ENCODE measurements at places on chromosomes 7 and 10.

GRCh38 chr10:31583293-31583692 lies 264.3 kb downstream of the ZEB1 start:
- DNase-seq, result no peak

- DNase-seq, result peak; percentile 34
Measured at GRCh38 chr10:19819419-19820033, 3.3 kb downstream of the PLXDC2 start.

GRCh38 chr7:112908086-112908485 lies 117.9 kb upstream of the TMEM168 start:
- no peak for DNase-seq

DNA sequence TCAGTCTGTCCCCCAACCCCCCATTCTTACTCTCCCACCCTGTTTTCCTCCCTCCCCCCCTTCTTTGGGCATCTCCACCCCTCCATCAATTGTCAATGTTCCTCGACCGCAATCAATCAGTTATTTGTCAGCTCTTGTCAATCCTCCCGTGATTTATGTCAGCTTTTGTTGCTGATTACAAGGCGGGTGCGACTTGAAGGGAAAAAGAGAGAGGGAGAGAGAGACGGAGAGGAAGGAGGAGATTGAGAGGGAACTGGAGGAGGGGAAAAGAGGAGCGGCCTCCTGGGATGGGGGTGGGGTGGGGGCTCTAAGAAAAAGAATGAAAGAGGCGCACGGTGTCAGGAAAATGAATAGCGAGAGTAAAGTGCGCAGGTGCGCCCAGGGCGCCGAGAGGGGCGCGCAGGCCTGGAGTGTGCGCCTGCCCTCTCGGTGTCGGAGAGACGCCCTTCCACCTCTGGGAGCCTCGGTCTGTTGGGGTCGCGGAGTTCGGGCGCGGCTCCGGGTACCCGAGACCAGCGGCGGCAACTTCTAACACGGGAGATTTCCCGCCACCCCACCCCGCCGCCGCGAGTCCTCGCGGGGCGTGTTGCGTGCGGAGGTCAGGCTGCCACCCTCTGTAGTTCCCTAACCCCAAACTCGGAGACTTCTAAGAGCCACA lies 1.1 kb upstream of the ZNF503 start:
- DNase-seq, result no peak

GRCh38 chr7:82542665-82543064 lies 99.1 kb upstream of the CACNA2D1 start:
- DNase-seq, result peak; percentile 55

- no peak for DNase-seq
Measured at GRCh38 chr10:93601146-93601773, at the start of gene RBP4. Gene RBP4, minus strand, starts transcription at chr10:93601235. Its CDS starts 207 bp downstream, at chr10:93601028.

GRCh38 chr10:784403-785088 lies 95.1 kb upstream of the DIP2C start:
- DNase-seq, result peak; percentile 20

DNA sequence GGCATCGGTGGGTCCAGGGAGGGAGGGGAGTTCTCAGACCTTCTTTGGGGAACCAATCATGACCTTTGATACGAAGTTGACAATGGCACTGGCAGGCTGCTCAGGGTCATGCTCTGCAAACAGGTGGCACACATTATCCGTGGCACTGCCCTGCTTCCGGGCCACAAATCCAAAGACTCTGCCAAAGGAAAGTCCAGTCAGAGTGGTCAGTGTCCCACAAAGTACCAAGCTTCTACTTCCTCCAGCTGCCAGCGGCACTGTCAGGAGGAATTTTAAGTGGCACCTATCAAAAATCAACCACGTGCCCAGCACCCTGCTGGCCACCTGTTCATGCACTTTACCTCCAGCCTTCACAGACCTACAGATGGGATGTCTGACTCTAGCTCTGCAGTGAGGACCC lies 303.9 kb downstream of the TNS3 start:
- no peak for DNase-seq

DNA sequence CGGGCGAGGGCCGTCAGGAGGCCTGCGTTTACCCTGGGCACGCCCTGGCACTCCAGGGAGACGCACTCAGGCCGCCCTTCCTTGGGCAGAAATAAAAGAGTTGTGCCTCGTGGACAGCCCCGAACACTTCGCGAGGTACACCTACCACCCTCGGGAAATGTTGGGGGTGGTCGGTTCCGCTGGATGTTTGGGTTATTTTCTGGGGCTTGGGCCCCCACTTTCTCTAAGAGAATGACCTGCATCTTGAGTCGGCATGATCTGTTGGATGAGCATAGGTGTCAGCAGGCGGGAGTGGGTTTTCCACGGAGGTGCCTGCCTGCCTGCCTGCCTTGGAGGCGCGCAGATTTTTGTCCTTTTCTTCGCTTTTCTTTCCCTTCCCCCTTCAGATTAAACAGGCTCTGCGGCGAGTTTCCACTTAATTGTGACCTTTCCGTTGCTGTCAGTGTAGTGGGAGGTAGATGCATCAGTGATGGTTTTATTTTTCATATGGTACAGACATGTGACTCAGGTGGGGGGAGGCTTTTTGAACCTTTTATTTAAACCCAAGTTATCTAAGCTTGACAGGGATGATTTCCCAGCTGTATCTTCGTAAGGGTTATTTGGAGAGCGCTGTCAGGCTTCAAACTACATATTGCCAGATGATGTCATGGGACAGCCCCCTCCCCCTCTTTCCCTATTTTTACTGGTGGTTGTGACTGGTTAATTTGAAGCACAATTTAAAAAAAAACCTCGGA lies 661 bp downstream of the HECTD2 start:
- DNase-seq, result no peak

- peak; percentile 37 for DNase-seq
Measured at GRCh38 chr7:98357751-98358161, 43.1 kb downstream of the BAIAP2L1 start.

DNA sequence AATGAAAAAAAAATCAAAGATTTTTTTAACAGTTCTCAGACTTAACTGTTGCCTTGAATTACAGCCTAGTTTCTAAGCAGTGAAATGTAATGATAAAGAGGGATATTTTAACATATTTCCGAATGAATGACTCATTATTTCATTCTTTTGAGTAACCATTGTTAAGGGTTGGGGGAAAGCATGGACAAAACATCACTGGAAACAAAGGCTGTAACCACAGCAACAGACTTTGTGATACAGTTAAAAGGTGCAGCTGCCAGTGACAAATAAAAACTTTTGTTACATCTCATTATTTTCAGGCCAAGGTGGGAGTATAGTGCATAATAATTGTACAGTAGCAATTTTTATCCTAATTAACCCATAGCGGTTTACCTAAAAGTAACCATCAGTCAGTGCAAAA lies 172.6 kb downstream of the LRRTM3 start:
- peak; percentile 53 for DNase-seq

GRCh38 chr7:108736221-108736891 lies 166.7 kb downstream of the DNAJB9 start:
- no peak for DNase-seq

DNA sequence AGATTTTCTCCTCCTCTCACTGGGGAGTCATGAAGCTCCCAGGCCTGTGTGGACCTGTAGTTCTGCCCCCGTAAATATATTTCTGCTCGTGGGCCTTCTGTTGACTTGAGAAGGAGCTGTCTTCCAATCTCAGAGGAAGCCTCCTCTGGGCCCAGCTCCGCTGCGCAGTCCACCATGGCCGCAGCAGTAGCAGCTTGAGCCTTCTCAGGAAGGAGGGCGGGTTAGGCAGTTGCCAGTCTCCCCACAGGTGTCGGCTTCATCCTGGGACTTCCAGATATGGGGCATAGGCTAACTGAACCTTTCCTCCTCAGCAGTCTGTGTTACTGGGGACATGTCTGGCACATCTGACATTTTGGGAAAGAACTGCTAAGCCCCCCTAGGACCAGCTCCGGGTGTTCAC lies 62.9 kb upstream of the TRIM8 start:
- DNase-seq, result no peak

DNA sequence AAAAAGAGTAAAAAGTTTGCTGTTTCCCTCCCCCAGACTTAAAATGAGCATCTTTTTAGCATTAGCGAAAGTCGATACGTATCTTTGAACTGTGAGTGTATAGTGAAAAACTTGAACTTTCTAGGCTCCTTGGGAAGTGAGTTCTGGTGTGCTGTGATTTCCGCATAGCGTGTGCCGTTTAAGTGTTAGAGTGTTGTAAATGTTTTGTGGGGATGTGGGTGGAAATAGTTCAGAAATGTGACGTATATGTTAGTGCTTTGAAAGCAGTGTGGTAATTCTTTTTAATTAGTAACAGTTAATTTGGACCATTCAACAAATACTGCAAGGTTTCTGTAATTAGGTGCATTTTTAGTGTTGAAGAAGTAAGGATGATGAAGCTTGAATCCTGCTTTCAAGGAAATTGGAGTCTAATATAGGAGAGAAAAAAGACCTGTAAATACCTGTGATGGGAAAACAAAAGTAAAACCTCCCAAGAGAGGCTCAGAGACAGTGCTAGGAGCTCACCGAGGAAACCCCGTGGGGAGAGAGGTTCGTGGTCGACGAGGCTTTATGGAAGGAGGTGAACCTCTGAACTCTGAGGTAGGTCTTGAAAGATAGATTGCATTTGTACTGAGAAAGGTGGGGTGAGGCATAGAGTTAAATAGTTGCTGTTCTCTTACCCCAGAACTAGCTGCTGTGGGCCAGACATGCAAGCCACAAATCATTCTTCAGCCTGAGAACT lies 40.8 kb downstream of the RBM33 start:
- DNase-seq, result no peak

- no peak for DNase-seq
Measured at GRCh38 chr7:47514818-47515217, 67.1 kb downstream of the TNS3 start.

DNA sequence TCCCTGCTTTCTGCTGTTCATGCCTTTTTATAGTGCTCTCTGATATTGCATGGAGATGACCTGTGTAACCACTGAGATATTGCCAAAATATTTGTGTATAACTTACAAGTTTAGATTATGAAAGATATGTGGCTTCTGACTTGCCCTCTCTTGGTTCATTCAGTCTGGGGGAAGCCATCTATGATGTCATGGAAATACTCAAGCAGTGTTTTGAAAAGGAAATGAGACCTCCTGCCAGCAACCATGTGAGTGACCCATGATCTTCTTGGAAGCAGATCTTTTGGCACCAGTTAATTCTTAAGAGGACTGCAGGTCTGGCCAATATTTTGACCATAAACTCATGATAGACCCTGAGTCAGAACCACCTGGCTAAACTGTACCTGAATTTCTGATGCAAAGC lies 183.0 kb downstream of the THSD7A start:
- peak; percentile 69 for DNase-seq

DNA sequence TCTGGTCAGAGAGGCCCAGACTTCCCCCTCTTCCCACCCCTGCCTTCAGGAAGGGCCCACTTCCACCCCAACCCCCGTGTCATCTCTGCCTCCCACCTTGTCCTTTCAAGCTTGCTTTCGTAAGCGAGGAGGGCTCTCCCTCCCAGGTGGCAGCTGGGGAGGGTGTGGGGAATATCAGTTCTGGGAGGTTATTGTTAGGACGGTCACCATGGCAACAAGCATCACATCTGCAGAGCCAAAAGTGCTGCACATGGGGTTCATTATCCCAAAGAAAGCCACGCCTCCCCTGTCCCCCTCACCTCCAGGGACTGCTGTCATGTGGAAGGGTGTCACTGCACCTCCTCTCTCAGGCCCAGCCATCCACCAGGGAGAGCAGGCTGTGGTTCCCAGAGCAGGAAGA lies 2.6 kb upstream of the CAMK2B start:
- no peak for DNase-seq

DNA sequence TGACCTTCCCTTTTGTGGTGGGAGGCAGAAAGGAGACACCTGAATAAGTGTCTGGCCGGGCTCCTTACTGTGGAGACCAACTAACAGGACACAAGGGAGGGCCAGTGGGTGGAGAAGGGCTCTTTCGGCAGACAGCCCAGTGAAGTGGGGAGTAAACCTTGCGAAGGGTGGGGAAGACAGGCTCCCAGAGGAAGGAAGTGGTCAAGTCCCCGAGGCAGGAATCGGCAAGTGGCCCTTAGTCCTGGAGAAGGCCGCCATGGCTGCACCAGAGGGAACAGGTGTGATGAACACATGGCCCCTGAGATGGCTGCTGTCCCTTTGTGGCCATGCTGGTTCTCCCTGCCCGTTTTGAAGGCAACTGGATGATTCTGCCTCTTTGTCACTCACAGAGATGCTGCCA lies 187.2 kb upstream of the IGFBP3 start:
- DNase-seq, result no peak

- no peak for DNase-seq
Measured at GRCh38 chr10:129586898-129587443, 119.9 kb downstream of the MGMT start.

DNA sequence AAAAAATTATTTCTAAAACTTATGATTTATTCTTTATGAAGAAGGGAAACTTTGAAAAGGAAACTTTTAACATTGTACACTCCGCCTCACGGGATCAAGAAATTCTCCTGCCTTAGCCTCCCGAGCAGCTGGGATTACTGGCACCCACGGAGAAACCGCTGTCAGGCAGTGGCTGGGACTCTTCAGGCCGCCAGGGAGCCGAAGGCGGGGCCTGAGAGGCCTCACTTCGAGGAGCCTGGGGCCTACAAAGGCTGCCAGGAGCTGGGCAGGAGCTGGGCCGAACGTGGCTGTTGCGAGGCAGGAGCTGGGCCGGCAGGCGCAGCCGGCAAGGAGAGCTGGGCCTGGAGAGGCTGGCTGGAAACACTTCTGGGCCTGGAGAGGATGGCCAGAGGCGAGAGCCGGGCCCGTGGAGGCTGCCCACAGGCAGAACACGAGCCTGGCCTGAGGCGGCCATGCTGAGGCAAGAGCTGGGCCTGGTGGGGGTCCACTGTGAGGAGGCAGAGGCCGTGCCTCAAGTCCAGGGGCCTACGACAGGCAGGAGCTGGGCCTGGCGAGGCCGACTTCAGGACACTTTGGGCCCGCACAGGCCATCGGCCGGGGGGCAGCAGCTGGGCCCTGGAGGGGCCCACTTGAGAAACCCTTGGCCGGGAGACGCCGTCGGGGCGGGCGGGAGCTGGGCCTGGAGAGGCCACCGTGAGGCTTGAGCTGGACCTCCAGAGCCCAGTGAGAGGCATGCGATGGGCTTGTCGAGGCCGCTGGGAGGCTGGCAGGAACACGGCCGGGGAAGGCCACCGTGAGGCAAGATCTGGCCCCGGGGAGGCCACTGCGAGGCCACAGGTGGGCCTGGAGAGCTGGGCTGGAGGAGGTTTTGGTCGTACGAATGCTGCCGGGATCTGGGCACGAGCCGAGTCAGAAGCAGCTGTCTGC lies 23.7 kb downstream of the MDH2 start:
- no peak for DNase-seq

- DNase-seq, result no peak
Measured at GRCh38 chr7:147646568-147646967, 944.0 kb upstream of the C7orf33 start.

- DNase-seq, result no peak
Measured at GRCh38 chr7:102387064-102387463, 9.1 kb upstream of the PRKRIP1 start.

DNA sequence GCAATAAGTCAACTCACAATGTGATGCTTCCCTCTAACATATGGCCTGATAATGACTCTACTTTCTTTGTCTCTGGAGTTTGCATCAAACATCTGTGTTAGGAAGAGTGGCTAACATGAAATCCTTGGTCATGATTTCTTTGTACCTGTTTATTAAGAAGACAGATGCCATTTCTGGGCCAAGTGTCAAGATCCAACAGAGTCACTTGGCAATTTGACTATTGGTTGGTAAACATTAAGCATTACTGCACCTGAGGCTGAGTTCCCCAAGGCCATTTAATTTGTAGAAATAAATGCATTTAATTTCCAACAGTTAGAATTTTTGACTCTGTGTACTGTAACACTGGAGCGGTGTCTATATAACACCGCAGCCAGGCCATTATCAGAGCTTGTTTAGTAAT lies 403.7 kb downstream of the GALNT17 start:
- DNase-seq, result no peak

Measured in astrocyte of the cerebellum (primary cell).